Fibroblast of skin of left quadriceps (primary cell): ENCODE measurements at places on chromosomes 4 and X.

- no peak for DNase-seq
Observed at GRCh38 chr4:110637408-110638088, 14.7 kb upstream of the PITX2 start.

DNA sequence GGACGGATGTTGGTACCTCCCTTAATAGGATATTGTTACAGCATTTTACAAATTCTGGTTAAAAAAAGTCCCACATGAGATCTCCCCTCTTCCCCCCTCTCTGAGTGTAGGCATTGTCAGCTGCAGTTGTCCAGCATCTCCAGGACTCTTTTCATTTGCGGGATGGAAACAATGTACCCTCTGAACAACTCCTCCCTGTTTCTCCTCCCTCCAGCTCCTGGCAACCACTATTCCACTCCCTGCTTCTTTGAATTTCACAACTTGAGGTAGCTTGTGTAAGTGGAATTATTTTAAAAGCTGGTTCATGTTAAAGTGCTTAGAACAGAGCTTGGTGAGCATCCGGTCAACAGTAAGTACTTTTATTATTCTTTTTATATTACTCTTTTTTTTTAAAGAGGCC, 69.8 kb downstream of the TBL1X start:
- no peak for DNase-seq

GRCh38 chr4:183783991-183784553, 121.0 kb upstream of the STOX2 start:
- peak; percentile 40 for DNase-seq

DNA sequence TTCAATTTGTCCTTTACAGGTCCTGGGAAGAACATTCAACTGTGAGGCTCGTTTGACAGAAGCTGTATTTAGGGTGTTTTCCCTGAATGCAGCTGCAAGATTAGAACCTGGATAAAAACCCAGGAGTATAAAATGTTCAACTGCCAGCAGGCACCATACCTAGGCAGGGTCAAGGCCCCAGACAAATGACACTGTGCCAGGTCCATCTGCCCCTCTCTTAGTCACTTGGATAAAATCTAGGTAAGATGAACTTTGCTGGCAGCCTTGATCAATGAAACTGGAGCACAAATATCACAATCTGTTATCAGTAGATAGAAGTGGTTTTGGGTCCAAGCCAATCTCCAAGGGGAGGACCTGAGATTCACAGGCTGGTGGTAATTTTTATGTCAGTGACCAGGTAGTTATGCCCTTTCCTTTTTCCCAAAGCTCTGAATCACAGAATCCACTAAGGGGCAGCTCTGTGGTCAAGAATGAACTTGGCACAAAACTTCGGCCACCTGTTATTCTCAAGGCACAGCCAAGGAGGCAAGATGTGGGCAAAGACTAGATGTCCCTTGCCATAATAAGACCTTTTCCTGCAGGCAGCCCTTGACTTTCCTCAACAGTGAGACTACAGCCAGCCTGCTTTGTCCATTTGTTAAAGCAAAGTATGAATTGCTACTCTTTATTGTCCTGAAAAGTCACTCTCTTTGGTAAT, 501.0 kb downstream of the PPARGC1A start:
- no peak for DNase-seq

DNA sequence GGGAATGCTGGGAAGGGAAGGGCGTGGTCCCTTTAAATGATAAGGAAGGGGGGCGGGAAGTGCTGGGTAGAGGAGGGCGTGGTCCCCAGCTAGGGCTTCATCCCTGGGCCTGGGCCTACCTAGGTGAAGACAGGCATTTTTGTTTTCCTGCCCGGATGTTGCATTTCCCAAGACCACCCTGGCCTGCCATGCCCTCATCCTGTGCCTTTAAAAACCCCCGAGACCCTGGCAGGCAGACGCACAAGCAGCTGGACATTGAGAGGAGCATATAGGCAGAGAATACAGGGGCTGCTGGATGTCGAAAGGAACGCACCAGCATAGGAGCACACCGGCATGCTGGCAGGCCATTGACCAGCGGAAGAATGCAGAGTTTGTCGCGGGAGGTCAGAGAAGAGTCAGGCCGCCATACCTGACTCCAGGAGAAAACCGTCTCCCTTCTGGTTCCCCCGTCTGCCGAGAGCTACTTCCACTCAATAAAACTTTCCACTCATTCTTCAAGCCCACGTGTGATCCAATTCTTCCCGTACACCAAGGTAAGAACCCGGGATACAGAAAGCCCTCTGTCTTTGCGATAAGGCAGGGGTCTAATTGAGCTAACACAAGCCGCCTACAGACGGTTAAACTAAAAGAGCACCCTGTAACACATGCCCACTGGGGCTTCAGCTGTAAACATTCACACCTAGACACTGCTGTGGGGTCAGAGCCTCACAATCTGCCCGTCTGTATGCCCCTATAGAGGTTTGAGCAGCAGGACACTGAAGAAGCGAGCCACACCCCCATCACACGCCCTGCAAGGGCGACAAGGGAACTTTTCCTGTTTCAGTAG, 2.9 kb upstream of the AGA start:
- DNase-seq, result no peak

DNA sequence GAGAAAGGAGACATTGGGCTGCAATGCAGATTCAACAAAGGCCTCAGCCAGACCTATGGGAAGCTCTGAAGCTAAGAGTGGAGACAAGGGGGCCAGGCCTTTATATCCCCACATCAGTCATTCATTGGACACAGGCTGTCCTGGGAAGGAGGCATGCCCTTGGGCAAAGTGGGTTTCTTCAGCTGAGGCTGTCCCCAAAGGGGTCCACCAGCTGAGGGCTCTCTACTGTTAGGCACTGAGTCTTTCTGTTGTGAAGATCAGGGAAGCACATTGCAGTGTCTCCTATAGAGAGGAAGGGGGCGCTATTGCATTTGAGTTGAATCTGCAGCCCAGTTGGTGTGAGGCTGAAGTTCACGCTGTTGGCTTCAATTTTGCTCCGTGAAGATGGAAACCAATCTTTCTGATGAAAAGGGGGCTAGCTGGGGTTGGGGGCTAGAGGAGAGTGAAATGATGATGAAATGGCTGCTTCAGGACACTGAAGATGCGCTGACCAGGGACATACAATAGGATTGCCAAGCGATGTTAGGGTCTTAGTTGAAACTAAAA, 48.0 kb downstream of the SLC25A5 start:
- DNase-seq, result peak; percentile 36

- no peak for DNase-seq
Observed at GRCh38 chr4:40369437-40370274, 34.5 kb downstream of the CHRNA9 start.

- no peak for DNase-seq
Observed at GRCh38 chrX:47644557-47645091, 5.7 kb downstream of the ELK1 start.

DNA sequence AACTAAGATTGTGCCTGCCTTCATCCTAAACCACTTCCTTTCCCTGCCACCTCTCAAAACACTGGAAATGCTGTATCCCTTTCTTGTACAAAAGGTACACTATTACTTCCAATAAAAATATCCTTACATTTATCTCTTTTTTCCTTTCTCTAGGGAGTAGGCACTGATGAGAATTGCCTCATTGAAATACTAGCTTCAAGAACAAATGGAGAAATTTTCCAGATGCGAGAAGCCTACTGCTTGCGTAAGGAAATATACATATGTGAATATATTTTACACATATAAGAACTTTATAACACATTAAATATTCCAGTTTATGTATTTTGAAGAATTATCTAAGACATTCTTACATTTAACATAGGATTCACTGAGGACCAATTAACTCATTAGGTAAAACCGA, 71.7 kb downstream of the ANXA10 start:
- DNase-seq, result no peak

DNA sequence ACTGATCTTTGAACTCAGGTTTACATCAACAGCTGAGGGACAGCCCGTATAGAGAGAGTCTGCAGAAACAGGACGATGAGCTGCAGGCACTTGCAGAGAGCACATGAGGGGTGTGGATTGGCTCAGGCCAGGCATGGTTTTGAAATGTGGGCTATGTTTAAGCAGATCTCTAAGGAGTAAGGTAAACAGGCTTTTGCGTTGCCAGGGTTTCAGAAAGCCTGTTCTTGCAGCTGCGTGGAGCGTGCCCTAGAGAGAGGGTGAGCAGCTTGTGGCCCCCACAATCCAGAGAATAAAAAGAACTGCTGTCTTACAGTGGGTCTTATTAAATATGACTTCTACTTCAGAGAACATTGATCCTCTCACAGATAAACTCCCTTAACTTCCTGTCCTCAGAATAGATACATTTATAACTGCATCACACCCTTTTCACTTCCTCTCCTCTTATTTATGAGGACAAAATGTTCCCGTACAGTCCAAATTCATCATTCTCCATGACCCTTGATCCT, 64.1 kb downstream of the TMA16 start:
- no peak for DNase-seq

DNA sequence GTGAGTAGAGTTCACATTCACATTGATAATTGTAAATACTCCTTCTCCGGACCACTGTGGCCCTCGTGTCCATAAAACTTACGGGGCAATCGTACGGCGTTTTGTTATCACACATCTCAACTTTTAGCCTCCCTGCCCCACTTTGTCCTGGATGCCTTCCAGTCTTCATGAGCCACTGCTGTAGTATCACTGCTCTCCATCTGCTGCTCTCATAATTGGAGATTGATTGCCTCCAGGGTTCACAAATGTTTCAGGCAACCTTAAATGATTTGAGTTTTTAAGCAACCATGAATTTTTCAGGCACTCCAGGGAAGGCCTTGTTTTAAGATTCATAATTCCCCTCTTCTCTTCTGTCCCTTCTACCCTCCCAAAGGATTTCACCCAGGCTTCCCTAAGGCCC, 28.4 kb downstream of the ALPK1 start:
- no peak for DNase-seq
